ENCODE measurements at places on chromosomes 4 and X. TPM values are rescaled to one million over a fixed set of nuclear protein-coding genes. Genes with fewer than 3 reads are reported as not detected.

The FGD1 gene
- total RNA-seq = 6.9 TPM

The SMIM31 gene
- total RNA-seq = not detected

The AVPR2 gene
- total RNA-seq = not detected

The HSFX3 gene
- total RNA-seq = not detected

The NUDT11 gene
- 3.0 TPM for total RNA-seq

The ZCCHC4 gene
- 4.1 TPM for total RNA-seq

The ADH1C gene
- total RNA-seq = not detected

The MAGED4B gene
- total RNA-seq = 10.0 TPM

The ZDHHC15 gene
- not detected for total RNA-seq

The NAP1L3 gene
- total RNA-seq = 0.37 TPM

The CTAG2 gene
- not detected for total RNA-seq

The GAGE12J gene
- not detected for total RNA-seq

The IL1RAPL1 gene
- not detected for total RNA-seq

The GCNA gene
- total RNA-seq = 1.8 TPM

The PSAPL1 gene
- 0.38 TPM for total RNA-seq

The CXCL9 gene
- not detected for total RNA-seq
